ENCODE measurements at places on chromosomes 3 and 15.
A peak's percentile ranks its signal among the peaks of the same experiment; 100 is the strongest.

GRCh38 chr3:65854606-65855304 lies 184.0 kb downstream of the MAGI1 start:
- no peak for DNase-seq

- no peak for DNase-seq
These were observed 397.6 kb downstream of the EDEM1 start for GRCh38 chr3:5585085-5585484.

DNA sequence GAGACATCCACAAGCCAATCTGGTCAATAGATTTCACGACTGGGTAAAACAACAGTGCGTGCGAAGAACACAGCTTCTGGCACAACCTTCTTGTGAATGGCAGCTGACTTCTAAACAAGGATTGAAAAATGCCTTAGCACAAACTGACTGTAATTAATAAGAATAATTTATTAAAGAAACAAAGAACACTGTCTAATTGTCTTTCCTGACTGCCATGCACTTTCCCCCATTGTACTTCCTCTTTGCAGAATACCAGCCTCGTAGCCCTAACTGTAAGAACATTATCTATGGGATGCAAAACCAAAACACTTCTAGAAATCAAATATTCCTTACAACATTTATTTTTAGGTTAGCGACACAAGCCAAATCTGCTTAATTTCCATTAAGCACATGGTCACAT lies 6.5 kb downstream of the FOXP1 start:
- no peak for DNase-seq

GRCh38 chr3:73475175-73475574 lies 149.6 kb downstream of the PDZRN3 start:
- DNase-seq: no peak

- DNase-seq: no peak
These were observed 28.5 kb downstream of the MGA start for GRCh38 chr15:41688671-41689070.

- no peak for DNase-seq
These were observed 56.2 kb downstream of the EXOG start for GRCh38 chr3:38552364-38552763.

DNA sequence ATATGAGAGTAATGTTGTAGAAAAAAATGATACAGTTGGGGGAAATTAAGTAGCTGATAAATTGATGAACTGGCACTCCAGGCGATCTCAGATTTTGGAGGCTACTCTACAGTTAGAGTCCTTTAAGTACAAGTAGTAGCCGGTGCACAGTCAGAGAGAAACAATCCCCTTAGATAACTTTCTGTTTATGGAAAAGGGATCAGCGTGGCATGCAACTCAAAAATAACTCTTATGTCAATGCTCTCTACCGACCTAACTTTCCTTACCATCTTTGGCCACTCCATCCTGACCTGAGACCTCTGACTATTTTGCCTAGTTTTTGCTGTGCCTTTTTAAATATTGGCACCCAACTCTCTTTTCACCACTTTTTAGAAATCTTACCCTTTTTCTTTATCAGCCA lies 299.6 kb downstream of the UNC13C start:
- DNase-seq: no peak

- no peak for DNase-seq
These were observed 34.3 kb upstream of the CD47 start for GRCh38 chr3:108125153-108125543.

GRCh38 chr3:127375151-127375930 lies 87.5 kb upstream of the PRR20G start:
- DNase-seq: no peak

DNA sequence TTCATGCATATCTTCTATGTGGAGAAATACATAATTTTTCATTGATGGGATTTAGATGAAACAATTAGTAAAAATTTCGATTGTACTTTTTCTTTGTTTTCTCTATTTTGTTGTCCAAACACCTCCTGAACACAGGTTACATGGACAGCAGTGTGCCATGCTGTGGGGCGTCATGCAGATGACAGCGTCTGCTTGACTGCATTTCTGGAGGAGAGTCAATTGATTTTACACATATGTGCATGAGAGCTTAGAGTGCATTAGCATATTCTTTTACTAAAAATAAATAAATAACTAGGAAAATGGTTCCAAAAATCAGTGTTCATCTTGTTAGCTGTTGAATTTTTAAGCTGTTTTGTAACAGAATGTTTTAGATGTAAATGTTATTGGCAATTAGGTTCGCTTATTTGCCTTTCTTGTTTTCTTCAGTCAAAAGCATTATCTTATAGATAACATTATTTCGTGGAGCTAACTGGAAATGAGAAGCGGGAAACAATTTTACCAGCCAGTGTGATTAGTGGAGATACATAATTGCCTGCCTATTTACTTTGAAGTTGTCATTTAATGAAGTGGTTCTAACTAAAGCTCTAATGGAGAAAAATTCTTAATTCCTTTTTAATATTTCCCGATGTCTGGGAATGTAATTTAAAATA lies 82.7 kb upstream of the VGLL3 start:
- DNase-seq: no peak

DNA sequence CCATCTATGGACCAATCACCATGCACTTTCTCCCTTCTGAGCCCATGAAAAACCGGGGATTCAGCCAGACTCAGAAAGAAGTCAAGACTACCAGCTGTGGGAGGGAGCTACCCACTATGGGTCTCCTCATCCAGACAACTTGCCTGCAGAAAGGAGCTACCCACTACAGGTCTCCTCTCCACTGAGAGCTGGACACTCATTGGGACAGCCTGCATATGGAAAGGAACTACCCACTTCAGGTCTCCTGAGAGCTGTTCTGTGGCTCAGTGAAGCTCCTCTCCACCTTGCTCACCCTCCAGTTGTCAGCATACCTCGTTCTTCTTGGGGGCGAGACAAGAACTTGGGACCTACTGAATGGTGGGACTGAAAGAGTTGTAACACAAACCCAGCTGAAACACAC lies 22.3 kb upstream of the ZBED2 start:
- DNase-seq: no peak

- DNase-seq: no peak
These were observed 21.6 kb upstream of the ACTL6A start for GRCh38 chr3:179541094-179541493.

DNA sequence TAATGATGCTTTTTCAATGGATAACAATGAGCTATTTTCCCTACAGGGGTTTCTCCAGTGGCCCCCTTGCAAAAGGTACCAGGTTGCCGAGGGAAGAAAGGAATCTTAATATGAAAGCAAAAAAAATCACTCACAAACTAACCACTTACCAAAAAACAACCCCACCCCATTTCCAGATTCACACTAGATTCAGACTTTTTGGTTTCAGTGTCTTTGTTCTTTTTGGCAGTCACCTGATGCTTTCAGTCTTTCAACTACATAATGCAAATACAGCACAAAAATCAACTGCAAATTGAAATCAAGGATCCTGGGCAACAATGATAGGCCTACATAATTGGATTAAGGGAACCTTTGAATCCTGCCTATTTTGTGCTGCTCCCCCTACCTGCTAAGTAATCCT lies 71.1 kb upstream of the RAP2B start:
- DNase-seq: no peak

DNA sequence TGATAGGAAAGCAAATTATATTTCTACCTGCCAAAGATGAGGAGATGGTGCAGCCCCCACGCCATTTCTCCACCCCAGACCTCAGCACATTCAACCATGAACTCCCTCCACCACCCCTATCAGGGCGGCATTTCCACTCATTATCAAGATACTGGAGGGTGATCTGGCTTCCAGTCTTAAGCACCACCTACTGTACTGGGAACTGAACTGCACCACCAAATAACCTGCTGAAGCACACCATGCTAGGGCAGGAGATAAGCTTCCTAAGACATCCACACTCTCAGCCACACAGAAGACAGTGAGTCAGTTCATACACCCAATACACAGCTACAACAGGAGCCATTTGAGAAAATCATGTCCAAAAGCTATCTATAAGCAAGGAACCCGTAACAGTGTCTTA lies 98.8 kb downstream of the FGF7 start:
- no peak for DNase-seq

DNA sequence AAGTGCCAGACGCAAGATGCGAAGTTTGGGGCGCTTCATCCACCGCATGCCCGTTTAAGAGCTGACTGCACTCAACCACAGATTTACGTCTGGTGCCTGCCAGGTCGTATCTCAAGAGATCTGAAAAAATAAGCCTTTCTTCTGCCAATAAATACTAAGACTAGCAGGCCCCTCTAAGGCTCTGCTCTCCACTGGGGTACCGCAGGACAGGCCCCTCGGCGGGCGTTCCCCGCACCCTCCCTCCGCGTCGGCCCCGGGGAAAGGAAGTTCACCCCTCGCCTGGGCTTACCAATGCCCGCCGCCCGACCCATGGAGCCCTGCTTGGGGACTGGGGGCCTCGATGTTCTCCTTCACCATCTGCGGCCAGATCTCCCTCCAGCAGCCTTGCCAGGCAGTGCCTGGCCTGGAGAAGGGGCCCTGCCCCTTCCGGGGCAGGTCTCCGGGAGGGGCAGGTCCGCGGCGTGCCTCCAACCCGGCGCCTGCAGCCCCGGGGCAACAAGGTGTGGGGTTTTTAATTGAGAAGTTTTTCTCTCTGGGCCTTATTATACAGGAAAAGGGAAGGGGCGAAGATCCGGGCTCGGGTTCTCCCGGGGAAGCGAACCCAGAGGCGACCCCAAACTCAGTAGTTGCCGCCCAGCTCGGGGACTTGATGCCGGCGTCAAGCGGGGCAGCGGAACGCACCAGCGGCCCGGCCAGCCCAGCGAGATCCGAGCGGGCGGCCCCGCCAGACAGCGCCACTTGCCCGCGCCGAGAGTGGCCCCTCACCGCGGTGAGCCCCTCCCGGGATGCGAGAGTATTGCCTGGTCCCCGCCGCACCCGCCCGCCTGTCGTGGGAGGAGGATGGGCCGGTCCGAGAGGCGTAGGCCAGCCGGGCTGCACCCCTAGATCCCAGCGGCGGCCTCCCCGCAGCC lies 735 bp downstream of the GOLGA8B start:
- peak; percentile 35 for DNase-seq

- DNase-seq: no peak
These were observed 289.8 kb upstream of the ROPN1 start for GRCh38 chr3:124281453-124282316.

GRCh38 chr3:36282766-36283165 lies 97.5 kb upstream of the STAC start:
- DNase-seq: no peak

- no peak for DNase-seq
These were observed 92.1 kb upstream of the FXR1 start for GRCh38 chr3:180820400-180820799.

GRCh38 chr3:29167180-29167579 lies 113.7 kb upstream of the RBMS3 start:
- DNase-seq: no peak

DNA sequence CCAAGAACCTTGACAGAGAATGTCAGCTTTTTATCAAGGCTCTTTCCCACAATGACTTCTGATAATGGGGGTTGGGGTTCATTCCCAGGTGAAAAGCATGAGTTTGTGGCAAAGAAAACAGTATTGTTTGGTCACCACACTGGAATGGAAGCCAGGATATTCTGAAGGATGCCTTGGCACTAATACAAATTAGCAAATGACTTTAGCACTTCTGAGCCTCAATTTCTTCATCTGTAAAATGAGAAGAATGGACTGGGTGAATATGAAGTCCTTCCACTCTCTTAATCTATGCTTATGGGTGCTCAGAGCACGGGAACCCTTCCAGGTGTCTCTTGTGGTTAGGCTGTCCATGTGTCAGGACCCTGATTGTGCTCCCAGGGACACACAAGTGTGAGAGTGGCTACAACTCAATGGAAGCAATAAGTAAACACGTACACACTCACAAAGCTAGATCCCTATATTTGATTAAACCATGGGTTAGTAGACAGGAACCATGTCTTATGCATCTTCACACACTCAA lies 21.4 kb downstream of the RAB27A start:
- DNase-seq: no peak

- no peak for DNase-seq
These were observed 212.4 kb downstream of the IL5RA start for GRCh38 chr3:2897821-2898220.

GRCh38 chr3:151460774-151461450 lies at the start of gene IGSF10:
Gene IGSF10 (minus strand): TSS chr3:151461061. CDS start chr3:151458709, 2,352 bp downstream.
- DNase-seq: no peak

- no peak for DNase-seq
These were observed 1052.8 kb downstream of the NAALADL2 start for GRCh38 chr3:175911937-175912336.

DNA sequence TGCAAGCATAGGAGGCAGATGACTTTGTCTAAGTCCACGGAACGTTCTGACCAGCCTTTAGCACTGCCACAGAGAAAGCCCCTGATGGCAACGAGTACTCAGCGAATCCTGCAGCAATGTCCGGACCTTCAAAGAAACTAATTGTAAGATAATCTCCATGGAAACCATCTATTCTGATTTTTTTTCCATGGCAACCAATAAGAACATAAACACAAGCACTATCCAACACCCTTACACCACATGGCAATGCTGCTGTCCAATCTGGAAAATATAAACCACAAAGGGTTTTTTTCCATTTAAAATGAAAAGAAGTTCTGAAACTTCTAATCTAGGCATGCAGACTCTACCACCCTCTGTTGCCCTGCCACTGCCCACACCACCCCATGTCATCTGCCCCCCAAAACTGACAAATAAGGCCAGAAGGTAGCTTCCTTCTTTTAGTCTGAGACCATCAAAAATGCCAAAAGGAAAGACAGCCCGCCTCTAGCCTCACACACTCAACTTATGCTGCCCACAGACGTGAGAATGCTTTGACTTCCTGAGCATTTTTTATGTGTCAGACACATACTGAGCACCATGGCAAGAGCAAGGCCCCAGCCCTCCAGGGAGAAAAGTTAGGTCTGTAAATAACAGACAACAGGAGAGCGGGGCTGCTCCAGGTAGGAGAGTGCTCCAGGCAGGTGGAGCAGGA lies 44.5 kb downstream of the POC1A start:
- no peak for DNase-seq

GRCh38 chr15:83565138-83565537 lies 88.8 kb upstream of the ADAMTSL3 start:
- DNase-seq: no peak

DNA sequence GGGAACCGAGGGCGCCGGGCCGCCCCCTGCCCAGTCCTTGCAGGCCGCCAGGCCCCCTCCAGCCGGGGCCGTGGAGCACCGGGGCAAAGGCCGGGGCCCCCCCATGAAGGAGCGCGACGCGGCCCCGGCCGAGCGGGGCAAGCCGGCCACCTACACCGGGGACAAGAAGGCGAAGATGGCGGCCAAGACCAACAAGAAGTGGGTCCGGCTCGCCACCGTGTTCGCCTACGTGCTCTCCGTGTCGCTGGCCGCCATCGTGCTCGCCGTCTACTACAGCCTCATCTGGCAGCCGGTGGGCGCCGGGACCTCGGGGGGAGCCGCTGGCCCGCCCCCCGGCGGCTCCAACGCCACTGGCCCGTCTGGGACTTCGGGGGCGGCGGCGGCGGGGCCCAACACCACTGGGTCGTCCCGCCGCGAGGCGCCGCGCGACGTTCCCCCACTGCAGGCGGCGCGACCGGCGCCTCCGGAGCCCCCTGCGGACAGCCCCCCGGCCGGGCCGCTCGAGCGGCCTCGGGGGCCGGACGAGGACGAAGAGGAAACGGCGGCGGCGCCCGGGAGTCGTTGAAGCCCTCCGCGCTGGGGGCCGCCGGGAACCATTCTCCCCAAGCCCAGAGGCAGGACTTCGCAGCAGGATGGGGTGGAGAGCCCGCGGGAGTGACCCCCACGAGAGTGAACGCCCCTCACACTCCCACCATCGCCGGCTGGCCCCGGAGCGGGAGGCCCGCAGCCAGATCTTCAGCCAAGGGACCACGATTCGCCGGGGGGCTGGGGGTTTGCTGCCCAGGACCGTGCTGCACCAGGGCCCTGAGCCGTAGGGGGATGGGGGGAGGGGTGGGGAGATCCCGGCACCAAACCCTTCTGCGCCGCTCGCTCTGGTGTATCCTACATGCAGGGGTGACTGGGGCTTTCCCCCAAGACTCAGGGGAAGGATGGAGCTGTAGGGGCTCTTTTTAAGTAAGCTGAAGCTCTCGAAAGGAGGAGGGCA lies 753 bp downstream of the INAFM2 start:
- DNase-seq: no peak
